ENCODE measurements at places on chromosomes 11 and 22.

DNA sequence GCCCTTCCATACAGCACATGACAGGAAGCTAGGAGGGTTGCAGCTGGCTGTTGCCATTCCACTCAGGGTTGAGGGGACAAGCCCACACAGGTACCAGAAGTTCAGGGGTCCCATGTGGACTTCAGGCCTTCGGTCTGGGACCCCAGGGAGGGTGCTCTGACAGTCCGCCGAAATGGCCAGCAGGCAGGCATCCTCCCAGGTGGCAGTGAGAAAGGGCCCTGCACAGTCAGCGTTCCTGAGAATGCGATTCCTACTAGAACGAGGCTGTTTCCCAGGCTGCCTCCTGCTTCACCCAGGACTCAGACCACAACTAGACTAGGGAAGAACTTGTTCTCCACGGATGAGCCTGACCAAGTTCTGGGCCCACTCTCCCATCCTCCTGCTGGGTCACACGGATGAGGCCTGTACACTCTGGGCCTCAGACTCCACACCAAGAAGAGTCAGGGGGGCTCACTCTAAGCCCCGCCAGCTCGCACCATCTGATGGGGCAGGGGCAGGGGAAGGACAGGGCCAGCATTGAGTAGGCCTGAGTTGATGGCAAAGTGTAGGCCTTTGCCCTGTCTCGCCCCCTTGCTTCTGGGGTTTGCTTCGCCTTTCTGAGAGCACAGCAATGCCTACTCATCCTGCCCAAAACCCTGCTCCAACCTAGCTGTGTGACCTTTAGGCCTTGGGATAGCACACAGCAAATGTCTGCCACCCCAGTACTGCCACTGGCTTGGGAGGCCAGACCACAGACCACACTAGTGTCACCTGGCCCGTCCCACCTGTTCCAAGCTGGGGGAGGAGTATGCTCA, 14.0 kb downstream of the KCNQ1OT1 start:
- no peak for DNase-seq

DNA sequence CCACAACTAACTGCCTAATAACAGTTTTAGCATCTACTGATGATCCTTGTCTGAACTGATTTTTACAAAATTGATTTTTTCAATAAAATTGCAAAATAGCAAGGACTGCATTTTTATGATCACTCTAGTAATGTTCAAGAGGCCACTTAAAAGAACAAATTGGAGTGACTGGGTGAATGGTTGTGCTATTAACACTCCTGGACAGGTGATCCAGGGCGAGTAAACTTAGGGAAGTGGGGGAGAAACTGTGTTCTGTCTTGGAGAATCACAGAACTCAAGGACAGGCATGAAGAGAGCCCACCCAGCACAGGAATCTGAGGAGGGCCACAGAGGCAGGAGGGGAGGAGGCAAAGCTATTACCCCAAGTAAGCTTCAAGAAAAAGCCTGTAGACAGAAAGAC, 75.8 kb downstream of the SGSM3 start:
- DNase-seq = no peak

GRCh38 chr11:995752-996420, 40.6 kb downstream of the MUC6 start:
- no peak for DNase-seq

GRCh38 chr11:72432347-72433287, 1.7 kb downstream of the CLPB start:
- DNase-seq = no peak

DNA sequence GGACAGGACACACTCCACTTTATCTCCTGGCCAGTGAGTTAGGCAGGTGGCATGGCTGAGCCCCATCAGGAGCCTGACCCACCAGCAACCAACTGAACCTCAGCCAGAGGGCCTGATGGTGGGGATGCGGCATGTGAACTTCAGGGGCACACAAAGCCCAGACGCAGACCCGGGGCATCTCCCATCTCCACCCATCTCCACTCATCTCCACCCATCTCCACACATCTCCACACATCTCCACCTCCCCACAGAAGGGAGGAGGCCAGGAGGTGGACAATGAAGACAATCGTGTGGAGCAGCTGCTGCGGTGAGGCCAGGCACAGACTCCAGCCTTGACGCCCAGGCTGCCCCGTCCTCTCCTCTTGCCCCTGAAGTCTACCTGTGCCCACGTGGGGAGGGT, 340.8 kb downstream of the CTTN start:
- DNase-seq = no peak

- no peak for DNase-seq
Measured at GRCh38 chr11:35317253-35317652, 102.1 kb downstream of the SLC1A2 start.

- no peak for DNase-seq
Measured at GRCh38 chr11:124937336-124937935, 1.6 kb upstream of the HEPACAM start.

- DNase-seq = no peak
Measured at GRCh38 chr11:84398017-84398626, 1112.0 kb upstream of the CCDC90B start.

DNA sequence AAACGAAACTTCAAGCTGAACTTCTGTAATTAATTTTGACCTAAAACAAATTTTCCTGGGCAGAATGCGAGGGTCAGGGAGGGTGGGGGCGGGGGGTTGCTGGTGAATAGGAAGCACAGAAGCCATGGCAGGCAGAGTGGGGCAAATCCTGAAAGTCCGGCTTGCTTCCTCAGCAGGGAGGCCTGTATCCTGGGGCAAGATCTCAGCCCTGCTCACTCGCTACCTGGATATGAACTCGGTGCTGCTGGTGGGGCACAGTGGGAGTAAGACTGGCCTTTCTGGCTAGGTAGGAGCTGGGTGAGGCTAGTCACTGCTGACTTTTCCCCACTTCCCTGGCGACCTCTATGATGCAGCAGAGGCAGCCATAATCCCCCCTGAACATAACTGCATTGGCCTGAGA, 168.9 kb upstream of the CHORDC1 start:
- DNase-seq = no peak

GRCh38 chr11:110866081-110866480, 153.8 kb upstream of the ARHGAP20 start:
- no peak for DNase-seq

DNA sequence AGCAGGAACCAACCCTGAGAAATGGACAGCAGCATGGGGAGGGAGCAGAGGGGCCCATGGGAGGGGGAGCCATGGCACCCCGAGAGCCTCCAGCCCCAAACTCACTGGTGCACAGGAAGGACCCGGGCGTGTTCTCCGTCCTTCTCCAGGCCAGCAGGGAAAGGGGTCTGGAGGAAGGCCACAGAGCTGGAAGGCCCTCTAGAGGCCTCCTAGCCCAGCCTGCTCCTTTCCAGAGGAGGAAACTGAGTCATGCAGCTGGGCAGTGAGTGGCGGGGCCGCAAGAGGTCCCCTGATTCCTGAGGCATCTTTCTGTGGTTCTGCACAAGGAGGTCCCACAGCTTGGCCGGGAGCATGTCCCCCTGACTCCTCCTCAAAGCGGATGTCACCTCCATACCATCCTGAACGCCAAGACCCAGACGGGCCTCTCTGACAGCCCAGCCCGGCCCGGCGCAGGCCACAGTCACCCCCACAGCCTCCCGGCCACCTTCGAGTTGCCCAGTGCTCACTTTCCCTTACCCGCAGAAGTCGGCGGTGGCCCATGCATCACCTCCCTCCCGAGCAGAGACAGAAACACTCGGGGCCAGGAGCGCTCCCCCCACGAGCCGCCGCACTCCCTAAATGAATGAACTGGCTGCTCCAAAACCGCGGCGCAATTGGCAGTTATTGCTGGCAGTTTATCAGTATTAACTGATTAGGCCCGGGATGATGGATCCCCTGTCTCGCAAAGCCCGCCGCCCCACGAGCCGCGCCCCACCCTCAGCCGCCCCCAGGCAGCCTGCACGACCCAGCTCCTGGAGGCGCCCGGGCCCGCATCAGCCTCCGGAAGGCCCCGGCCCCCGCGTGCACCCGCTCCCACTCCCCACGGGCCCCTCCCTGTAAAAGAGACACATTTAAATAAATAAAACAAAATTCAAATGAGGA, 272.5 kb downstream of the BUD13 start:
- no peak for DNase-seq

GRCh38 chr22:49719046-49719445, 108.6 kb downstream of the BRD1 start:
- no peak for DNase-seq

DNA sequence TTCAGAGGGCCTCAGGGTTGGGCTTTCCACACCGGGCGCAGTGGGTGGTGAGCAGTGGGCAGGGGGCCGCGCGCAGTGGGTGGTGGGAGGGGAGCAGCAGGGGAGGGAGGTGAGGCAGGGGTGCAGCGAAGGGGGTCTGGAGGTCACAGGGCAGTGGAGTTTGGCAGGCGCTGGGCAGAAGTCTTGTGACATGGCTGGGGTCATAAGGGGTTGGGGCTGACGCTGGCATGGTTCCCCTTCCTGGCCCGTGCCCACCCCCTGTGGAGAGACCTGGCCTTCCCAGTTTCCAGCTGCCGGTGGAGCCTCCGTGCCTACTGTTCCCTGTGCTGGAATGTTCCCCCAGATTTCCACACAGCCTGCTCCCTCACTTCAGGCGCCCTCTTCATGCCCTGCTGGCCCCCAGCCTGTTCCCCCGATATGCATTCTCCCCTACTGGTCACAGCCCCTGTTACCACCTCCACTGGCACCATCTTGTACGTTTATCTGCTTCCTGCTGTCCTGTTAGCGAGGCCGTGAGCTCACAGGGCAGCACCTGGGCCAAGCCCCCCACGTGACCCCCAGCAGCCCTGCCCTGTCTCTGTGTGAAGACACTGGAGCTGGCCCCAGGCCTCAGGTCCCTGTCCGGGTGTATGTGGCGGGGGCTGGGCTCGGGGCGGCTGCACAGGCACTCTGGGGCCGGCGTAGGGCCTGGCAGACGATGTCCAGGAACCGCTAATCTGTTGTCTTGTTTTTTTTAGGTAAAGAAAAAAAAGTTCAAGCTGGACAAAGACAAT, 111.6 kb downstream of the KCNQ1OT1 start:
- no peak for DNase-seq

DNA sequence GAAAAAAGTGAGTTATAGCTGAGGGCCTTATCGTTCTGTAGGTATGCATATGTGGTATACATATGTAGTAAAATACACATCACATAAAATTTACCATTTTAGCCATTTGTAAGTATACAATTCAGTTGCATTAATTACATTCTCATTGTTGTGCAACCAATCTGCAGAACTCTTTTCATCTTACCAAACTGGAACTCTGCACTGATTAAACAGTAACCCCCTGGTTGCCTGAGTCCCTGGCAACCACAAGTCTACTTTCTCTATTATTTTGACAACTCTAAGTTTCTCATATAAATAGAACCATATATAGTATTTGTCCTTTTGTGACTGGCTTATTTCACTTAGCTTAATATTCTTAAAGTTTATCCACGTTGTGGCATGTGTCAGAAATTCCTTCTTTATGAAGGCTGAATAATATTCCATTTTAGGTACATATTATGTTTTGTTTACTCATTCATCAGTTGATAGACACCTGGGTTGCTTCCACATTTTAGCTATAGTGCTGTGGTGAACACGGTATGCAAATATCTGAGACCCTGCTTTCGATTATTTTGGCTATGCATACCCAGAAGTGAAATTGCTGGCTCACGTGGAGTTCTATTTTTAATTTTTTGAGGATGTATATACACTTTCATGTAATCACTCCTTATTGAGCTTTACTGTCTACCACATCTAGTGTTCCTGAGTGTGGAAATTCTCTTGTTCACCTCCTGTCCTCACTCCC, 1.6 kb upstream of the DDX10 start:
- no peak for DNase-seq

- no peak for DNase-seq
Measured at GRCh38 chr11:94302776-94303175, 1.6 kb upstream of the IZUMO1R start.

GRCh38 chr11:67631411-67631810, 1.7 kb upstream of the NUDT8 start:
- no peak for DNase-seq

DNA sequence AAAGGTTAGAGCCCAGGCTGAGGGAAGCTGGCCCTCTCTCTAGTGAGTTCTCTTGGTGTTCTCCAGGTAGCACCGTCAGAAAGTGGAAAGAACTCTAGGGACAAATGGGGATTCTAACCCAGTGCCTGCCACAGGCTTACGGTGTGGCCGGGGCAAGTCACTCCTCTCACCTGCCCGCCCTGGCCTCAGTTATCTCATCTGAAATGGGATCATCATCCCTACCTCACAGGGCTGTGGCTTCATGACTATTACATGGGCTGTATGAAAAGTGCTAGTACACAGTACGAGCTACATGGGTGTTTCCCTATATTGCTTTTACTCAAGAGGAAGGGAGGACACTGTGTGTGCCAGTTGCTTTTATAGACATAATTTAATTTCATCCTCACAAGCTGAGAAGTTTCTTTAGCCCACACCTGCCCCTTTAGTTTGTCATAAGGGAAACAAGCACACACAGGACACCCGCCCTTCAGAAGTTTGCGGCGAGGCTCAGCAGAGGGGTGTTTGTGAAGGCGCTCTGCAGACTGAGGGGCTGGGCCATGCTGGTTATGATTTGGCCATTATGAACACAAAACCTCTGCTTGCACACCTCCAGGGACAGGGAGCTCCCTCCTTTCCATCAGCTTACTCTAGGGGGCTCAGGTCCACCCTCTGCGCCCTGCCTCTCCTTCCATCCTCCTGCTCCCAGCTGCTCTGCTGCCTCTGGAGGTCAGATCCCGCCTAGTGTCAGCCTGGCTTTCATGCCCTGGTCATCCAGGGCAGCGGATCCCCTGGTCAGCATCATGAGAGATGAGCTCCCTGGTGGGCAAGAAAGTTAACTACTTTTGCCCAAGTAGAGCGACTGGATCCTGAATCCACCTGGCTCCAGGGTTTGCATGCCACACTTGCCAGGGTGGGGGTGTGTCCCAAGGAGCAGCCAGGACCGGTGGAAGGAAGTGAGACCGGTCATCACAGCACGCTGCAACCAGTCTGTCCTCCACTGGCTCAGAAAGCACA, 1.2 kb downstream of the KLHL35 start:
- DNase-seq = no peak

- no peak for DNase-seq
Measured at GRCh38 chr11:16784666-16785065, 46.2 kb downstream of the C11orf58 start.

DNA sequence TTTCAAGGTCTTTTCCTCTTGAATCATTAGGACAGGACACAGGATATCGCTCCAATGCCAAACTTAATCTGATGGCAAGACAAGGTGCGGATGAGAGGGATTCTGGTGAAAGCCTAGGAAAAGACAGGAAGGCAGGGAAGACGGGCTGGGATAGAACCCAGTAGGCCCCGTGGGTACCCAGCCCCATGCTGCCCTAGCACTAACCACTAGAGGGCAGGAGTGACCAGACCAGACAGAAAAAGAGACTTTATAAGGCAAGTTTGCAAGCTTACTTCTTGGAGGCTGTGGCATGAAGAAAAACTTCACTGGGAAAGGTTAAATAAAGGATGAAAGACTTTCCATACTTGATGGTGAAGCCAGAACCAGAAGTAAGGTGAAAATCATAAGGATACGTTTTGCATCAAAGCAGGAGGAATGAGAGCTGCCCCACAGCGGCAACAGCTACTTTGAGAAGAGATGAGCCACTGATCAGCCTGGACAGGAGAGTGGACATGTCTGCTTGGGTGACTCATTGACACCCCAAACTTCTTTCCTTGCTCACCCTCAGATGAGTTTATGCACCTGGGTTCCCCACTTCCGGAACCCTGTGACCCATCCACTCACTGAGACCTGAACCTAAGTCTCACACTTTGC, 39.8 kb downstream of the SYN3 start:
- DNase-seq = peak; percentile 60

GRCh38 chr11:126855536-126855935, 145.0 kb downstream of the KIRREL3 start:
- no peak for DNase-seq
